ENCODE measurements at places on chromosomes 3 and 15. TPM values are rescaled to one million over a fixed set of nuclear protein-coding genes. Genes with fewer than 3 reads are reported as not detected.
A peak's percentile ranks its signal among the peaks of the same experiment; 100 is the strongest.

GRCh38 chr3:16509721-16510619 is 3.5 kb downstream of the RFTN1 start:
- H3K4me1 ChIP-seq: peaks cover 78% of the 10 kb centered on the region
- H3K4me3 ChIP-seq: no peak overlapping the region
- DNase-seq: no peak

- H3K4me3 ChIP-seq: no peak overlapping the region
- H3K36me3 ChIP-seq: no peaks in the 10 kb centered on the region
Observed at GRCh38 chr3:136882571-136882970, 20.6 kb downstream of the NCK1 start.

The ERC2 gene
- total RNA-seq: 1.7 TPM

The PPARG gene
- 14.1 TPM for total RNA-seq

GRCh38 chr3:151209654-151210053 is 6.6 kb upstream of the GPR171 start:
- H3K36me3 ChIP-seq: no peaks in the 10 kb centered on the region
- no peak for DNase-seq
- H3K27ac ChIP-seq: no peak overlapping the region
- no peak overlapping the region for H3K4me3 ChIP-seq

The GOLGA8T gene
- total RNA-seq: 0.57 TPM

DNA sequence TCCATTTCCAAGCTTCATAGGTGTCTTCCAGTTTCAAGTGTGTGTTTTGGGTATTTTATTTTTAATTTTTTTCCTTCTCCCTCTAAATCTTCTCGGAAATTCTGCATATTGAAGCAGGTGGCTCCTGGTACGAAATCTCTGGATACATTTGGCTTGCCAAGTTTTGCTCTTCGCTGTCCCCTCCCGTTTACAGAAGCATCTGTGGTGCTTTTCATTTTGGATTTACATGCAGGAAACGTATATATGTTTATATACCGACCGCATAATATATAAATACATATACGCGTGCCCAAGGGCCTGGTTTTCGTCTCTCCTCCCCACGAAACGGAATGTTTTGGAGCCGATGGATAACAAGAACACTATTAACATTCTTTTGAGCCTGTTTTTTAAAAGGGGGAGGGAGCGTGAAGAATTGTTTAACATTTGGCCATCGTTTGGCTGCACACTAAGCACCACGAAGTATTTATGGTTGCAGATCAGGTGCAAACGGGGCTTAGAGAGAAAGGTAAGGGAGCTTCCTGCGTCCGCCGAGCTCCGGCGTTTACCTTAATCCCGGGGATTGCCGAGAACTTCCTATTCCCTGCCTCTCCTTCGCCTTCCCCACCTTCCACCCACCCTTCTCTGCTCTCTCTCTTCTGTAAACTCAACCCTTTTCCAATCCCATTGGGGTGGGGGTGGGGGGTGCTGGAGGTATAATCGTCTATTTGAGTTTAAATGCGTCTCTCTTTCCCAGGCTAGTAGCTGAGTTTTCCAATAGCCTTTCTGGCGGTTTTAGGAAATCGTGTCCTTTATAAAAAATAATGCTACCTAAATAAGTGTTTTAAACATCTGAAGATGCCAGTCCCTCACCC is 1.1 kb upstream of the NLGN1 start:
- H3K27ac ChIP-seq: peak overlapping the region; percentile 88
- H3K27me3 ChIP-seq: peaks cover 4% of the 10 kb centered on the region

All from heart right ventricle (tissue), 16 donors.